Fibroblast of upper back skin (primary cell): ENCODE measurements at places on chromosomes 16 and 17.

GRCh38 chr16:12398029-12398682, 405.5 kb downstream of the CPPED1 start:
- DNase-seq, result peak; percentile 35

GRCh38 chr17:30161601-30162000, 45.0 kb downstream of the NSRP1 start:
- DNase-seq, result no peak

GRCh38 chr17:81285179-81285878, 9.8 kb downstream of the SLC38A10 start:
- DNase-seq, result peak; percentile 33

GRCh38 chr17:2369551-2370210, 31.2 kb downstream of the MNT start:
- DNase-seq, result no peak
